ENCODE measurements at places on chromosomes 6 and 20.

- no peak for DNase-seq
These were observed 31.1 kb downstream of the TFAP2B start for GRCh38 chr6:50849796-50850180.

DNA sequence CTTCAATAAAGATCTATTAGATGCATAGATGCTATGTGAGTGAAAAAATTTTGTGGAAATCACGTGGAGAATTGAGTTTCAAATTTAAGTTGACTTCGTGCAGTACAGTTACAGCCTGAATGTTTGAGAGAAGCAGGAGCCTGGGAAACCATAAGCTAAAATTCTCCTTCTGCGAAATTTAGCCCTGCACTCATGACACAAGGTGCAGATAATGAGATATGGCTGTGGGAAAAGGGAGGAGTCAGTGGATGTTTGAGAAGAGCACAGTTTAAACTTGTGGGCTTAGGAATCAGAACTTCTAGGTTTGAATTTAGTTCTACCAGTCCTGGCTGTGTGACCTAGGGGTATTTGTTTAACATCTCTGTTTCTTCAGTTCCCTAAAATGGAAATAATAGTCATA is 32.1 kb upstream of the SIRPG start:
- no peak for DNase-seq

DNA sequence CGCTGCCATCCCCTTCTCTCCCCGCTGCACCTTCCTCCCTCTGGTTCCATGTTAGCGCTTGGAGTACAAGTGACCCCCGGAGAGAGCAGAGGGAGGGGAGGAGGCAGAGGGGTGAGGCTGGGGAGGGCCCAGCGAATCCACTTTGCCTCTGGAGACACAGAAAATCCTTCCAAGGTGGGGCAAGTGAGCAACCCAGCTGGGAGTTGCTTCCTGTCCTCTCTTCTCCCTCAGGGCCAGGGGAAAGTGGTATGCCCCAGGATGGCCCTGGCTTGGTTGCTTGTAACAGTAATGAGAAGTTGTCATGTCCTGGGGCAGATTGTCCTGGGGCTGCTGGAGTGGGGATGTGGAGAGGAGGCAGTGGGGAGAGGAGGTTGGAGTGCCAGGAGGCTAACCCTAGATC is 691 bp upstream of the ANGPT4 start:
- no peak for DNase-seq

DNA sequence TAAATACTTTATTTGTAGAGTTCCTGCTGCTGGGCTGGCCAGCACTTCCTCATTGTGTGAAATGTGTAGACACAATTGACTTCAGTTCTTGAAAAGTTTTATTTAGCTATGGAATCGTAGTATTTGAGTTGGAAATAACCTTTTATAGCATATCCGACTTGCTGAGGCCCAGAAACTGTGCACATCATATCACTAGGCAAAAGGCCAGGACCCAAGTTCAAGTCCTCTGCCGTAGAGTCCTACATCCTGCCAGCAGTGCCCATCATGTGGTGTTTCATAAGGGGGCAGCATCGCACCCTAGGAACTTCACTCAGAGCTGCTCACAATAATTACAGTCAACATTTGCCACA is 207.7 kb upstream of the SNX9 start:
- DNase-seq: no peak

DNA sequence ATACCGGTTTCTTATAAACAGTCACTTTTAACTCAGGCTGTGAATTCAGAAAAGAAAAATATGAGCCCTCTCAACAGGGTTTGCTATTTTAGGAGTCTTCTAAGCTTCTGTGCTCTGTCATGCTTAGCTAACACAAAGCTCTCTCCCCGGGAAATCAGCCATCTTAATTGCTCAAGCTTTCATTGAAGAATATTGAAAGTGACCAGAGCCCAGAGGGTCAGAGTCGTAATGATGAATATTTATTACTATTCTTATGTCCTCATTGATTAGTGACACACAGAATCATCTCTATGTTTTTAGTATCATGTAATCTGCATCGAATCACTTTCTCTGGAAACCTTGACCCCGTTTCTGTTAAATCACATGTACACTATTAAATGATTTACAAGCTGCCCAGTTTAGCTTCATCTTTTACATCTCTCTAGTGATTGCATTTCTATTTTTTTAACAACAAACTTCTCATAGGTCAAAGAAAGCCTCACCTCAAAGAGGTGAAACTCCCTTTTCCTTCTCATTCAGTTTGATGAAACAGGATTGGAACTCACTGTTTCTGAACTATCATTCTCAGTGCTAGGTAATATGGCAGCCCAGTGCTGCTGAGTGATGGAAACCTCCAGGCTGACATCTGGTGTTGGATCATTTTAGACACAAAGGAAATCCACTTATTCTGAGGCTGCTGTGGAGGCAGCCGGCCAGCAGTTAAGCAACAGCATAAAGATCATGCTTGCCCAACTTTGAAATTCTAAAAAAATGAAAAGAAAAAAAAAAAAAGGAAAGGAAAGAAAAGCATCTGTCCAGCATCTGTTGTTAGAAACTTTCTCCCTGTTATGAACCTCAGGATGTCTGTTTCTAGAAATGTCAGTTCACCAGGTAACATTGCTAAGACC is 96.3 kb downstream of the RFPL4B start:
- no peak for DNase-seq

DNA sequence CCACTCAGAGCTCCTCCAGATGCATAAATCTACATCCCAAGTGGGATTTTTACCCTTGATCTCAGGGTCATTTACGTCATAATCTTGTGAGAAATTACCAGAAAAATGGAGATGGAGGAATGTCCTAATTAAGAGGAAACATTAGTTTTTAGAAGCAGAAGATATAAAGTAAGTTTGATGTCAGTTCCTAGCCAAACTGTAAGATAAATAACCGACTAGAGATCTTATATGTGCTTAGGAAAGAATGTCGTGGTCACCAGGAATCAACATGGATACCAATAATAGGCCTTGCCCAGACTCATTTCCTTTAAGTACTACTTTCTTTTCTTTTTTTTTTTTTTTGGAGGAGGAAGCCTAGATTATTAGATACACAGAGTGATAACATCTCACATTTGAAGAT is 186.9 kb downstream of the UTRN start:
- DNase-seq: no peak

DNA sequence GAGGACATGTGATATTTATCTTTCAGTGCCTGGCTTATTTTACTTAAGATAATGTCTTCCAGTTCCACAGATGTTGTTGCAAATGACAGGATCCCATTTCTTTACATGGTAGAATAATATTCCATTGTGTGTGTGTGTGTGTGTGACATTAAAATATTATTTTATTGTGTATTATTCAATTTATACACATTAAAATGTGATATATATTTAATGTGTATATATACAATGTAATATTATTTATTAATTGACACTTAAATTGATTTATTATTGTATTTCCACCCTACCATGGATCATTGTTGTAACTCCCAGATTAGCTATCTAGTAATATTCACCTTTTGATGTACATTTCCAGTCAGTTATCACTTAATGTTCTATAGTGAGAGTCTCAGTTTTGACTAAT is 1422.5 kb upstream of the ADGRB3 start:
- DNase-seq: no peak

GRCh38 chr20:25078662-25079061 is 3.3 kb downstream of the VSX1 start:
- no peak for DNase-seq

DNA sequence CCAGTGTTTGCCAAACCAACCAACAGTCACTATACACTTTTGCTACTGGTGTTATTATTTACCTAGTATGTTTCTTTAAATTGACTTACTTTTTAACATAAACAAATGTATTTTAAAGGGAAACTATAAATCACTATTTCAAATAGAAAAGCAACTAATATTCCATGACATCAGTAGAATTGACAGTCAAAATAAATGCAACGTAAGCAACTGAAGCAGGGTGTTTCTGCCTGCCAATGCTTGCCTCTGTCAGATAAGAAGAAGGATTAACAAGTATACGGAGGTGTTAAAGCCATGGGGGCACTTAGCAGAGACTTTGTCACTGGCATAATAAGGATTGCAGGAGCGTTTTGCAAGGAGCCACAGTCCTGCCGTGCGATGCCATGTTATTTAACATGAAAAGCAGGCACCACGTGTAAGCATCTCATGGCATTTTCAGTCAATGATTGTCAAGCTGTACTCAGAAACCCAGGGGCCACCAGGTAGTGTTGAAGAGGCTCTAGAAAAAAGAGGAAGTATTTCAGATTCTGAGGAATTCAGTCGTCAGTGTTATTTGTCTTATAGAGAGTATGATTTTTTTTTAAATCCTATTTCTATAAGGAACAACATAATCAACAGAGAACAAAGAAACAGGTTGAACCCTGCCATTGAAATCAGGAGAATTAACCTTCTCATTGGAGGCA is 131.7 kb downstream of the BFSP1 start:
- no peak for DNase-seq

DNA sequence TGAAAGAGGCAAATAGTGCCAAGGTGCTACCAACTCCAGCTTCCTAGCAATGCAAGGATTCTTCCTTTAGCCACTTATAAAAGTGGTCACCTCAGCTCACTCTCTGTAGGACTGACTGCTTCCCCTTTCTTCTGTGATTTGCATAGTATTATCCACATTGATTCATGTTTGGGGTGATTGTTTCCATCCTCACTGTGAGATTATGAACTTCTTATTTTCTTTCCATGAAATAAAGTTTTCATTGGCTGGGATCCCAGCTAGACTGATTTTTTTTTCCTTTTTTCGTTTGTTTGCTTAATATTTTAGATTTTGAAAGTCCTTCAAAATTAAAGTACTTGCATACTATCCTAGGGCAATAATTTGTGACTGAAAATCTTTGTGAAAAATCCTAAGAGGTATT is 50.5 kb downstream of the EYA4 start:
- DNase-seq: no peak

- DNase-seq: no peak
These were observed 535.2 kb upstream of the ID4 start for GRCh38 chr6:19301980-19302379.

GRCh38 chr20:51428401-51429143 is 113.9 kb downstream of the NFATC2 start:
- DNase-seq: no peak

DNA sequence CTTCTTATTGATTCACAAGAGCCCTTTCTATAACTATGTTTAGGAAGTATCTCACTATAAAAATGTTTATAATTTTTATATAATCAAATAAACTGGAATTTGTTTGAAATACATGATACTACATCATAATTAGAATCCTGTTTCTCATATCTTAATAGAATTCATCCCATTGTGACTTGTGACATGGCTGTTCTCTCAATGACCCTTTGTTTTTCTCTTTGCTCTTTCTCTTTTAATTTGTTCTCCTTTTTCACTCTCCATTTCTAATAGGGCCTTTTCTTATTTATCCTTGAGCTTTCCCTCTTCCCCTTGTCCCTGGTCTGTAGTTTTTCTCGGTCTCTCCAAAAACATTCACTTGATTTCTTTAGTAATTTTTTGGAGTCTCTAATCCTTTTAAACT is 111.3 kb downstream of the ADGRB3 start:
- DNase-seq: no peak

Data from stimulated activated CD8-positive, alpha-beta memory T cell treated with anti-CD3 and anti-CD28 coated beads, Interleukin-4, amount 100 ng/mL, for 4 hours (primary cell).